T-cell (primary cell): ENCODE measurements at places on chromosomes 5 and 9. TPM values are rescaled to one million over a fixed set of nuclear protein-coding genes. Genes with fewer than 3 reads are reported as not detected.

GRCh38 chr5:14254686-14255085 is 111.5 kb downstream of the TRIO start:
- H3K27ac ChIP-seq = no peak overlapping the region
- peaks cover 17% of the 10 kb centered on the region for H3K27me3 ChIP-seq
- no peak for DNase-seq

DNA sequence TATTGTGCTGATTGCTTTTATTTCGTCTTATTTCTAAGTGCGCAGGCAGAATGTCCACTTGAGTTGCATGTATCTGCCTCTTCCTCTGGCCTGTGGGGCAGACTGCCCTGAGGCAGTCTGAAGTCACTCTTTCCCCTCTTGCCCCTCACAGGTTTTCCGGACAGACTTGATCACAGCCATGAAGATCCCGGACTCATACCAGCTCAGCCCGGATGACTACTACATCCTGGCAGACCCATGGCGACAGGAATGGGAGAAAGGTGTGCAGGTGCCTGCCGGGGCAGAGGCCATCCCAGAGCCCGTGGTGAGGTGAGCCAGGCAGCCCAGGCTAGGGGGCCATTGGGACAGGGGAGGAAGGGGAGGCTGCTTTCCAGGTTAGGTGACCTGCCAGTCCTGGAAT is 26.4 kb downstream of the JADE2 start:
- H3K36me3 ChIP-seq = peaks cover 4% of the 10 kb centered on the region
- H3K27me3 ChIP-seq = no peaks in the 10 kb centered on the region
- H3K4me3 ChIP-seq = no peak overlapping the region
- no peaks in the 10 kb centered on the region for H3K4me1 ChIP-seq
- DNase-seq = no peak
- H3K27ac ChIP-seq = no peak overlapping the region

- H3K27me3 ChIP-seq = no peaks in the 10 kb centered on the region
- H3K27ac ChIP-seq = no peak overlapping the region
Measured at GRCh38 chr9:81225596-81225995, 463.8 kb downstream of the TLE1 start.

- H3K36me3 ChIP-seq = no peaks in the 10 kb centered on the region
- no peak overlapping the region for H3K4me3 ChIP-seq
- H3K4me1 ChIP-seq = no peaks in the 10 kb centered on the region
- no peak for DNase-seq
Measured at GRCh38 chr5:78691084-78691960, 42.8 kb upstream of the LHFPL2 start.

- no peaks in the 10 kb centered on the region for H3K27me3 ChIP-seq
- H3K27ac ChIP-seq = no peak overlapping the region
- H3K4me3 ChIP-seq = no peak overlapping the region
Measured at GRCh38 chr5:153559926-153560325, 69.5 kb downstream of the GRIA1 start.

Gene CD72
- 4.6 TPM for total RNA-seq
